Karpas-422 (cell line): ENCODE measurements at places on chromosomes 2 and 18.
A peak's percentile ranks its signal among the peaks of the same experiment; 100 is the strongest.

DNA sequence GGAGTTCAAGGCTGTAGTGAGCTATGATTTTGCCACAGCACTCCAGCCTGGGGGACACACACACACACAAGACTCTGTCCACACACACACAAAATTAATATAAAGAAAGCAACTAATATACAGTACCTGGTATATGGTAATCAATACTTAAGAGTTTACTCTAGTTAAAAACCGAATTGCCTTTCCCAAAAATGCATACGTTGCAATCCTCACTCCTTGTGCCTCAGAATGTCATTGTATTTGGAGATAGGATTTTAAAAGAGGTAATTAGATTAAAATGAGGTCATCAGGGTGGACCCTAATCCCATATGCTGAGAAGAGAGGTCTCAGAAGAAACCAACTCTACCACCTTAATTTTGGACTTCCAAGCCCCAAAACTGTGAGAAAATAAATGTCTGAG is 35.7 kb downstream of the TMEM237 start:
- H3K36me3 ChIP-seq, result no peaks in the 10 kb centered on the region
- H3K27ac ChIP-seq, result no peak overlapping the region
- no peak for DNase-seq

DNA sequence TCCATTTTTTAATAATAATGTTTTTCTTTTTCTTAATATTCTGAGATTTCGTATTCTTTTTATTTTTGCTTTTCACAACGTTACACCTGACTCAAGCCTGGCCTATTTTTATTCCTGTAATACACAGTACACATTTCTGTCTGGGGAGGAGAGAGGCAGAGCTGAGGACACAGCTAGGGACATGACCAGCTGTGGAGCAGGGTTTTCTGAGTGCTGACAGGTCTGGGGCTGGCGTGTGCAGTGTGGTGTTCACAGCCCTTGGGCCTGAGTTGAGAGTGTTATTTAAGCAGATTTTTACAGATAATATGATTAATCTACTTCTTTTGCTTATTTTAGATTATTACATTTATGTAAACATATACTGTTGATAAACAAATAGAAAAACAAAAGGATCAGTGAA is 55.9 kb downstream of the ZAP70 start:
- DNase-seq, result no peak
- no peaks in the 10 kb centered on the region for H3K36me3 ChIP-seq
- H3K27me3 ChIP-seq, result no peaks in the 10 kb centered on the region
- no peak overlapping the region for H3K27ac ChIP-seq

DNA sequence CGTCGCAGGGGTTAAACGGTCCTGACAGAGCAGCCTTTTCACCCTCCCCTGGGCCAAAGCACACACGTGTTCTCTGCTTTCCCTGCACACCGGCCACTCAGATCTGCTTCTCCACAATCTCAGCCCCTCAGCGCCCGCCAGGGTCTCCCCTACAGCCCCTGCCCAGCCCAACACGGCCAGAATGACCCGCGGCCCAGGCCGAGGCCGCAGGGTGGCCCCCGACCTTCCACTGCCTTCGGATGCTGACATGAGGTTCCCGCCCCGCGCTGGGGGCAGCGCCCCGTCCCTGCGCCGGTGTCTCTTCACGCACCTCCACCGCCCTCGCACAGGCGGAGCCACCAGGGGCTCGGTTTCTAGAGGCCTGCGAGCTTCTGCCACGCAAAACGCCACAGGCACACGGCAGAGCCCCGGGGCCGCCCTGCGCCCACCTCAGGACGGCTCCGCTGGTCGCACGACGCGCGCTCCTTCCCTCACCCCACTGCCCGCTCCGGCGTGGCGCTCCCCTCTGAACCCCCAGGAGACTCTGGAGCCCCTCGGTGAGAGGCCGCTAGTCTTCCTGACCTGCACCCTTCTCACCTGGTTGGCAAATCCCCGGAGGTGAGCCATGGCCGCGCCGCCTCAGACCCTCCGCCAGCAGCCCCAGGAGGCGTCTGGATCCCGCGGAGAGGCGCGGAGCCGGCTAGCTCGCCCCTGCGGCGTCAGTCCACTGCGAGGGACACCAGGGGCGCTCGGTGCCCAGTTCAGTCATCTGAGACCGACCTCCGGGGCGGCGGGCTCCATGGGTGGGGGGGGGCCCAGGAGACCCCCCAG is 749 bp downstream of the STK25 start:
- peak overlapping the region; percentile 47; the same call in 1 of the 2 replicates for H3K27ac ChIP-seq
- H3K36me3 ChIP-seq, result no peaks in the 10 kb centered on the region
- peak; percentile 64 for DNase-seq

DNA sequence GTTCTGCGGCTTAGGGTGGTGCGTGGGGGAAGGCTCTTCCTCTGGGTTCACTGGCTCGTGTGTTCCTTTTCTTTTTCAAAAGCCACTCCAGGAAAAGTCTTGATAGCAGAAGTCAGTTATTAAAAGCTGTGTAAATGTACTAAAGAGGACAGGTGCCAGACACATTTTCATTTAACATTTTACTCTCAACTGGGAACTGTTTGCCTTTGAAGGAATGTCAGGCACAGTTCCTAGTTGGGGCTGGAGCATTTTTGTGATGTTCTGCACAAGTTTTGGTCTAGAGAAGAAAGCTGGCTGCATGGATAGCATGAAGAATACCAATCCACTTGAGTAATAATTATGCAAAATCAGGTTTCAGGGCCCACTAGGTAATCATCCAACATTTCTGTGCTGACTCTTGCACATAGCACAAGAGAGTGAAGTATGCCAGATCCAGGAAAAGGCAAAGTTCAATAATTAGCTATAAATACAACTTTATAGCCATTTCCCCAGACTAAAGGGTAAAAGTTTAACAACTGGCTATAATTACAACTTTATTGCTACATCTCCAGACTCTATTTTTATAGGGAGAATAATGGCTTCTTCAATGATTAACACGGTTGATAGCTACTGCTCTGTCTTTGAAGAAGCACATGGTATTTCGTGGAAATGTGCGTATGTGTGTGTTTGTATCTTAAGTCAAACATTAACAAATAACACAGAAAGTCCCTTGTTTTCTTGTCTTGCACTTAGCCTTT is 16.2 kb downstream of the SCYGR8 start:
- no peak overlapping the region for H3K4me3 ChIP-seq
- DNase-seq, result no peak
- no peak overlapping the region for H3K27ac ChIP-seq
- H3K4me1 ChIP-seq, result no peaks in the 10 kb centered on the region
- no peaks in the 10 kb centered on the region for H3K36me3 ChIP-seq

DNA sequence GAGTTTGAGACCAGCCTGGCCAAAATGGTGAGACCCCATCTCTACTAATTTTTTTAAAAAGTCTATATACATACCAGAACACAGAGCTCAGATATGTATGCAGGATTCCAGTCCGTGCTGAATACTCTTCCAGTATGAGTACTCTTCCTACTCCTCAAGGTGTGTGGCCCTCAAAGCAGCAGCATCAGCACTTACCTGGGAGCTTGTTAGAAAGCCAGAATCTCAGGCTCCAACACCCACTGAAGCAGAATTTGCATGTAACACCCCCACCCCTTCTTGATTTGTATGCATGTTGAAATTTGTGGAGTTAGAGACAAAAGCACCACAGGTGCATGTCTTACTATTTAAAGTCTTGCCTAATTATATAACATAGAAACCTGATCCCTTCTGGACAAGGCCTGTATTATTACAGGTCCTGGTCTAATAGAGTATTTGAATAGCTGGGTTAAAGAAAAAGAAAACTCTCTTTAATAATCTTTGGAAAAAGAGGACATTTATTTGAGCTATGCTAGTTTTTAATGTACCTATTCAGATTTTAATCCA is 50.3 kb upstream of the NFE2L2 start:
- H3K36me3 ChIP-seq, result no peaks in the 10 kb centered on the region
- no peaks in the 10 kb centered on the region for H3K27me3 ChIP-seq
- no peak overlapping the region for H3K27ac ChIP-seq
- DNase-seq, result peak; percentile 58
- H3K4me3 ChIP-seq, result no peak overlapping the region

DNA sequence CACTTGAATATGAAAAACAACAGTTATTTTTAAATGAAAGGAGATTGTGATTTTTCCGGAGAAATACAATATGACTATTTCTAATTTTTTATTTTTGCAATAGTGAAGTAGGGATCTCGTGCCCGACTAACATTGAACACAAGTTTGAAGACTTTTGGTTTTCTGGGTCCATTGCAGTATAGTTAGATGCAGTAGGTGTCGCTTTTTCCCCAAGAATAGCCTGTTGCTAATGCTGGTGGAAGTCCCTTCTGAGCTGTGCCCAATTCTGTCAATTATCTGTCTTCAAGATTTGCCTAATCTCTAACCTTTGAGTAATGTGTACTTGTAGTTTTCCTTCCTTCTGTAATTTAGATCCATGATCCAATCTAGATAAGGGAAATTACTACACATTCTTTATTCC is 36.5 kb downstream of the SEMA4F start:
- DNase-seq, result peak; percentile 91
- no peak overlapping the region for H3K27ac ChIP-seq
- no peaks in the 10 kb centered on the region for H3K36me3 ChIP-seq
- no peak overlapping the region for H3K4me3 ChIP-seq
- no peaks in the 10 kb centered on the region for H3K27me3 ChIP-seq

DNA sequence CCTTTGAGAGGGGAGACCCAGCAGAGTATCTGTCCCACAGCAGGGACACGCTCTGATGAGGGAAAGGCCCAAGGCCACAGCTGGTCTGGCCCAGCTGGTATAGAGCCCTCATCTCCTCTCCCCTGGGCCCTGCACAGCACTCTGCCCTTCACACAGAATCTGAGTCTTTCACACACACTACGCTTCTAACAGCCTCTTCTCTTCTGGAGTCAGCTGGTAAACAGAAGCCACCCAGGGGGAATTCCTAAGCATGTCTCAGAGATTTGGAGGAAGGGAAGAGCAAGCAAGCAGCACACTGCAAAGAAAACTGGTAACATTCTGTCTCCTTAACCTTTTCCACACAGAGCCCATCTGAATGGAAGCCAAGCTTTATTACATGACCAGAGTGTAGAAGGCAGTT is 121.1 kb upstream of the ACAA2 start:
- DNase-seq, result no peak
- no peaks in the 10 kb centered on the region for H3K36me3 ChIP-seq
- no peaks in the 10 kb centered on the region for H3K27me3 ChIP-seq
- H3K4me1 ChIP-seq, result no peaks in the 10 kb centered on the region
- H3K27ac ChIP-seq, result no peak overlapping the region

DNA sequence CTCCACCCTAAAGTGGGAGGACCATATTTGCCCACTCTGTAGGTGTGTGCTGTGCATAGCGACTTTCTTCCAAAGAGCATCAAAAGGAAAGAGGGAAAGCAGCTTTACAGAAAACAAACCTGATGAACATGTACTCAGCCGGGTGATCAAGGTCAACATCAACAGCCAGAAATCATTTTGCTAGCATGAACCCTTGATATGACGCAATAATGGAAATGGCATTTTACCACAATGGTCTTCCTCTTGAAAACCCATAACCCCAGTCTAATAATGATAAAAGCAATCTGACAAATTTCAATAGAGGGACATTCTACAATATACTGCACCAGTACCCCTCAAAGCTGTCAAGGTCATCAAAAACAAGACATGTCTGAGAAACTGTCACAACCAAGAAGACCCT is 350.2 kb downstream of the FBXO15 start:
- H3K27me3 ChIP-seq, result no peaks in the 10 kb centered on the region
- no peaks in the 10 kb centered on the region for H3K4me1 ChIP-seq
- DNase-seq, result no peak
- H3K36me3 ChIP-seq, result no peaks in the 10 kb centered on the region
- no peak overlapping the region for H3K27ac ChIP-seq

- H3K4me3 ChIP-seq, result no peak overlapping the region
- H3K27ac ChIP-seq, result no peak overlapping the region
- no peaks in the 10 kb centered on the region for H3K36me3 ChIP-seq
- no peaks in the 10 kb centered on the region for H3K4me1 ChIP-seq
Measured at GRCh38 chr18:32032609-32033008, 14.0 kb downstream of the RNF125 start.

DNA sequence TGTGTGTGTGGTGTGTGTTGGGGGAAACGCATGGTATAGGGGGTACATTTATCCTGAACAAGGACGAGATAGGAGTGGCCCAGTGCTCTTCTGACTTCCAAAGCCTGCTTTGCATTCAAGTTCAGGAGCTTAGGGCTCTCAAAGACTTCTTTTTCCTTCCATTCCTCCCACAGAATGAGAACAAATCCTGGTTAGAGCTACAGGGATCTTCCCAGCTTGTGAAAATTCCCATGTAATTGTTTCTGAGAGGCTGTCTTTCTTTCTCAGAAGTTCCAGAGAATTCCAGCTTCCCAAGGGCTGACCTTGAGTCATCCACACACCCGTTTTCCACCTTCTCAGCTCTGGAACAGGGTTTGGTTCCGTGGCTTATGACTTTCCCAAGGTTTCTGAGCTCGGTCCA is 38.9 kb downstream of the FASTKD2 start:
- no peak overlapping the region for H3K4me3 ChIP-seq
- no peaks in the 10 kb centered on the region for H3K36me3 ChIP-seq
- DNase-seq, result no peak
- no peaks in the 10 kb centered on the region for H3K27me3 ChIP-seq
- no peaks in the 10 kb centered on the region for H3K4me1 ChIP-seq

- no peak overlapping the region for H3K4me3 ChIP-seq
- peaks cover 9% of the 10 kb centered on the region; the same call in 1 of the 2 replicates for H3K36me3 ChIP-seq
- no peaks in the 10 kb centered on the region for H3K4me1 ChIP-seq
Measured at GRCh38 chr18:9535430-9535991, 60.2 kb downstream of the RALBP1 start.

DNA sequence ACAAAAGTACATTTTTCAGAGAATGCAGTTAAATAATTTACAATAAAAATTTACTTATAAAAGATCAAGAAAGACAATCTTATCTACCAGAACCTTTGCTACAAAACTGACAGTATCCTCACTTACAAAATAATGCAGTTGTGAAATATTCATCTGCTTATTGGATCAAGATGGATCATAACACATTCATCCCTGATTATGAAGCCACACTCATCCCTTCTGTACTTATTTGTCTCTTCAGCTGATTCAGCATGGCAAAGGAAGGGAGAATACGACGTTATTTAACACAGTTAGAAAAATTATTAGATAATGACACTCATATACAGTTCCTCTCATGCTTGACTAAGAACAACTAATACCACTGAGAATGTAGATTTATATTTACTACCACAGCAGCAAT is 46.4 kb downstream of the TCF4 start:
- peaks cover 68% of the 10 kb centered on the region for H3K4me1 ChIP-seq
- H3K27me3 ChIP-seq, result no peaks in the 10 kb centered on the region
- DNase-seq, result no peak
- peaks cover 14% of the 10 kb centered on the region for H3K36me3 ChIP-seq
- H3K4me3 ChIP-seq, result no peak overlapping the region

- no peaks in the 10 kb centered on the region for H3K27me3 ChIP-seq
- no peak overlapping the region for H3K4me3 ChIP-seq
- H3K36me3 ChIP-seq, result peaks cover 18% of the 10 kb centered on the region
- no peak overlapping the region for H3K27ac ChIP-seq
- DNase-seq, result no peak
Measured at GRCh38 chr18:42024131-42024530, 69.1 kb downstream of the PIK3C3 start.
